Stimulated activated CD4-positive, alpha-beta T cell treated with anti-CD3 and anti-CD28 coated beads, Interleukin-12 subunit alpha, Interleukin-12 subunit beta, amount 100 ng/mL, for 4 hours (primary cell): ENCODE measurements at places on chromosomes 16 and 17.

- no peak for DNase-seq
These were observed 5.6 kb downstream of the SPATA32 start for GRCh38 chr17:45256114-45256966.

DNA sequence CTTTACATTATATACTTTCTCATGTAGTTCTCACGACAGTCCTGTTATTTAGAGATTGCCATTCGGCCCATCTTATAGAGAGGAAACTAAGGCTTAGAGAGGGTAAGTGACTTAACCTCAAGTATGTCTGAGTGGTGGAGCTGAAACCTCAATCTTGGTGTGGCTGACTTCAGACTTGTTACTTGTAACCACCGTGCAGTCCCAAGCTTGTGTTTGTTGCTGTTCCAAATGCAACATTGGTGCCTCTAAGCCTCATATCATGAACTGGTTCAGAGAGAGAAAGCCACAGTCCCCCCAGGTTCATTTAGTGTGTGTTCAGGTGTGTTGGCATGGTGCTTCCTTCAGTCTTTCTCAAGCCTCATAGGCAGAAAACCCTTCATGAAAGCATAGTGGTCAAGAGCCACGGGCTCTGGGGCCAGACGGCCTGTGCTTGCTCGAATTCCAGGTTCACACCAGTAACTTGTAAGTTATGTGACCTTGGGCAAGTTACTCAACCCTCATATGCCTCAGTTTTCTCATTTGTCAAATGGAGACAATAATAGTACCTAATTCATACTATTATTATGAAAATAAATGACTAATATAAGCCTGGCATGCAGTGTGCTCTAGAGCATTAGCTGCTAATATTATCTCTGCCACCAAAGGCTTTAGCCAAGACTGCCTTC, 39.9 kb downstream of the CDH1 start:
- DNase-seq, result no peak

DNA sequence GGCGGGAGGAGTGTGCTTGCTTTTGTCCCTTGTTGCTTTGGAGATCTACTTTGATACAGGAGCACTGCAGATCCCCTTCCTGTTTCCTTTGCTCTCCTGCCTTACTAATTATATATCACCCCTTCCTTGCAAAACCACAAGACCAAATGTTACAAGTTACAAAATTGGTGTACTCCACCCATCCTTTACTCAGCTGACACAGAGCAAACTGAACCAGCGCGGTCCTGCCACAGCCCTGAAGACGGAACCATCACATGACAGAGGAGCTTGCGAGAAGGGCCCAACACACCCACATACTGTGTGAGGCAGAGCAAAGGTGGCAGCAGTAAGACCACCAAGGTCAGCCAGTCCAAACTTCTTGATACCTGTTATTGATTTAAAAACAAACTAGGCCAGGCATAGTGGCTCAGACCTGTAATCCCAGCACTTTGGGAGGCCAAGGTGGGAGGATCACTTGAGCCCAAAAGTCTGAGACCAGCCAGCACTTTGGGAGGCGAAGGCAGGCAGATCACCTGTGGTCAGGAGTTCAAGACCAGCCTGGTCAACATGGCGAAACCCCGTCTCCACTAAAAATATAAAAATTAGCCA, 33.2 kb downstream of the CYTH1 start:
- peak; percentile 41 for DNase-seq

DNA sequence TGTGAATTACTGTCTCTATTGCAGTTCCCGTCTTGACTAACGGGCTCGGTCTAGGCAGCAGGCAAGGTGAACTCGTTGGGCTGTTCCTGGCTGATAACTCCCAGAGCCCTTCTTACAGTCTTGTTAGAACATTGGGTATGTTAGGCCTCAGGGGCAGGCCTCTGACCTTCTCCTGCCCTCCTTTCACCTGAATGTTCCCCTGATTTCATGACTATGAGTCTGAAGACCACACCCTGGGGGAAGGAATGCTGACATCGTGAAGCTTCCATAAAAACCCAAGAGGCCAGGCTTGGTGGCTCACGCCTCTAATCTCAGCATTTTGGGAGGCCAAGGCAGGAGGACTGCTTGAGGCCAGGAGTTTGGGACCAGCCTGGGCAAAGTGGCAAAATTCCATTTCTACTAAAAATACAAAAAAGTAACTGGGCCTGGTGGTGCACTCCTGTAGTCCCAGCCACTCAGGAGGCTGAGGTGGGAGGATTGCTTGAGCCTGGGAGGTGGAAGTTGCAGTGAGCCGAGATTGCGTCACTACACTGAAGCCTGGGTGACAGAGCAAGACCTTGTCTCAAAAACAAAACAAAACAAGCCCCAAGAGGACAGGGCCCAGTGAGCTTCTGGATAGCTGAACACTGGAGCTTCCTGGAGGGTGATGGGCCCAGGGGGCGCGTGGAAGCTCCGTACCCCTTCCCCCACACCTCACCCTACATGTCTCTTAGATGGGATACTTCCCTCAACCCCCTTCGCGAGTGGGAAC, 47.8 kb upstream of the FBXO47 start:
- no peak for DNase-seq

GRCh38 chr16:1537763-1538289, 4.4 kb downstream of the TMEM204 start:
- no peak for DNase-seq

DNA sequence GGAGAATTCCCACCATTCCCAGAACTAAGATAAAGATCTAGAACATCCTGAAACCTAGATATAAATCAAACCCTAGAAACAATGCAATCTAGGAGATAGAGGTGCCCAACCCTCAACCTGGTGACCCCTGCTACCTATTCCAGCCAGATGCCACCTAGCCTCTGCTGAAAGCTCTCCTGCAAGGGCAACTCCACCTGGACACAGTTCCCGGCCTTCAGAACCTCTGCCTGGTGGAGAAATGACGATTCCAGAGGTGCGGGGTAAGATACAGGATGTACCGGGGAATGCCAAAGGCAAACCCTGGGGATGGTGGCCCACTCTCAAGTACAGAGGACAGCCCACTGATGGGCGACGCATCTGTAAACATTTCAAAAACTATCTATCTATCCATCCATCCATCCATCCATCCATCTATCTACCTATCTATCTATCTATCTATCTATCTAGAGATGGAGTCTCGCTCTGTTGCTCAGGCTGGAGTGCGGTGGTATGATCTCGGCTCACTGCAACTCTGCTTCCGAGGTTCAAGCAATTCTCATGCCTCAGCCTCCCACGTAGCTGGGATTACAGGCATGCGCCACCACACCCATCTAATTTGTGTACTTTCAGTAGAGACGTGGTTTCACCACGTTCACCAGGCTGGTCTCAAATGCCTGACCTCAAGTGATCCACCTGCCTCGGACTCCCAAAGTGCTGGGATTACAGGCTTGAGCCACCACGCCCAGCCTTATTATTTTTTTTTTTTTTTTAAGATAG, 19.0 kb downstream of the MEAK7 start:
- no peak for DNase-seq

DNA sequence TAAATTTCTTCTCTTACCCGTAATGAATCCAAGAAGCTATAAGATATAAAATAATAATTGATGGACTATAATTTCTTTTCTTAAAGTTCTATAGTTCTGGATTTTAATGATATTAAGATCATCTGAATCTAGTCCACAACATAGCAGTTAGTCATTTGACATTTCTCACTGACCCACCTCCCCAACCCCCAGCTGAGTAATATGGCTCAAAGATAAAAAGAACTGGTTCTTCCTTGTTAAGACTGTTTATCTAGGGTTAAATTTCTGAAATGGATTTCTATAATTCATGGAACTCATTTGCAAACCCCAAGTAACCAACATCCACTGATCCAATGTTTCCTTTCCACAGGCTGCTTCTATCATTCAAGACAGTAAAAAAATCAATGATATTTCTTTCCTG, 133.9 kb upstream of the SOX9 start:
- DNase-seq, result no peak

DNA sequence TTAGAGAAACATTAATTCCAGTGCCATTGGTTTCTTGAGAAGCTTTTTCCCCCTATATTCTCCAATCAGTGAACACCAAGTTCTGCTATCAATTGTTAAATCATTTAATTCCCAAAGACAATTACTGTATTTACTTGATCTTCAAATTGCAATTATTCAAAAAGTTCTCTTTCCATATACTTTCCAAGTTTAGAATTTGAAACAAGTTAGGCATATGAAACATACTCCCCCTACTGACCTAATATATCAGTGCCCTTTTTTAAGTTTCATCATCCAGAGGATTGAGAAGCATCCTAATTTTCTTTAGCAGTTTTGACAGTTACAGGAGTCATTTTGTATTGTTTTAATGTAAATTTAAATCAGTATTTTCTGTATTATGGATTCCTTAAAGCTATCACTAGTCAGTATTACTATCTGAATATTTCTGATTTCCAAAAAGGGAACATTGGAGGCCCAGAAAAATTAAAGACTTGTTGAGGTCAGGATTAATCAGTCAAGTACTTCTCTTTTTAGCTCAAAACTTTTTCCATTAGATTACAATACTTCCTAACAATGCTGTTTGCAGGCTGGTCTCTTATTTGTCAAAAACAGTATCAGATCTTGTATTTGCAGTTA, 16.3 kb downstream of the MEIOC start:
- DNase-seq, result no peak

GRCh38 chr16:2420035-2420434, 9.2 kb upstream of the CCNF start:
- no peak for DNase-seq

- DNase-seq, result no peak
These were observed 30.4 kb downstream of the BPTF start for GRCh38 chr17:67855504-67856324.

DNA sequence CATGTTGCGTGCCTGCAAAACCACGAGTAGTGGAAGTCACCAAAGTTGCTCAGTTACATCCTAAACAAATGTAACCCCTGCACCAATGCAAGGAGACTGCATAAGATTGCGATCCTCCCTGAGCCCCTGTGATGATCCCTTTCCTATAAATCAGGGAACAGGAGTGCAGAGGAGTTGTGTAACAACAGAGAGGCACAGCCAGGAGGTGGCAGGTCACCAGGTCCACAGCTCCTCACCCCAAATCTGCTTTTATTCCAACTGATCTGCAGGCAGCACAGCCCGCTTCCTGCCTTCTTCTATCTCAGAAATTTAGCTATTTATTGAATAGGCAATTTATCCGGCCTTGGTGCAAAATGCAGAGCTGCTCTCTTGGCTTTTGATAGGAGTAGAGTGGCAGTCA, 36.0 kb upstream of the MRTFB start:
- DNase-seq, result no peak

- DNase-seq, result no peak
These were observed 38.9 kb downstream of the MRPS23 start for GRCh38 chr17:57810721-57811637.

DNA sequence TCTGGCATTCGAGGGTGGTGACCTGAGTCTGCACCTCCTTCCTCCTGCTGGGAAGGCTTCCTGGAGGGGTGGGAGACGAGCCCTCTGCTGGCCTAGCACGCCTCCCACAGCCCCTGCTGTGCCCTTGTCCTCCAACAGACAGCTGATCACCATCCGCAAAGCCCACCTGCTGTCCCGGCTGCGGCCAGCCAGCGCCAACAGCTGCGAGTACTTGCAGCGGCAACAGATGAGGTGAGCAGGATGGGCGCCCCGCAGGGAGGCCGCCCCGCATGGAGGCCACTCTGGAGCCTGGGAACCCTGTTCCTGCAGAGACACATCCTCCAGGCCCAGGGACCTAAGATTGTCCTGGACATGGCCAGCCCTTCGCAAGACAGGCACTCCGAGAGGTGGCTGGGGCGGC, 21.6 kb downstream of the UBALD1 start:
- no peak for DNase-seq

GRCh38 chr16:76976756-76977155, 214.2 kb upstream of the MON1B start:
- no peak for DNase-seq

DNA sequence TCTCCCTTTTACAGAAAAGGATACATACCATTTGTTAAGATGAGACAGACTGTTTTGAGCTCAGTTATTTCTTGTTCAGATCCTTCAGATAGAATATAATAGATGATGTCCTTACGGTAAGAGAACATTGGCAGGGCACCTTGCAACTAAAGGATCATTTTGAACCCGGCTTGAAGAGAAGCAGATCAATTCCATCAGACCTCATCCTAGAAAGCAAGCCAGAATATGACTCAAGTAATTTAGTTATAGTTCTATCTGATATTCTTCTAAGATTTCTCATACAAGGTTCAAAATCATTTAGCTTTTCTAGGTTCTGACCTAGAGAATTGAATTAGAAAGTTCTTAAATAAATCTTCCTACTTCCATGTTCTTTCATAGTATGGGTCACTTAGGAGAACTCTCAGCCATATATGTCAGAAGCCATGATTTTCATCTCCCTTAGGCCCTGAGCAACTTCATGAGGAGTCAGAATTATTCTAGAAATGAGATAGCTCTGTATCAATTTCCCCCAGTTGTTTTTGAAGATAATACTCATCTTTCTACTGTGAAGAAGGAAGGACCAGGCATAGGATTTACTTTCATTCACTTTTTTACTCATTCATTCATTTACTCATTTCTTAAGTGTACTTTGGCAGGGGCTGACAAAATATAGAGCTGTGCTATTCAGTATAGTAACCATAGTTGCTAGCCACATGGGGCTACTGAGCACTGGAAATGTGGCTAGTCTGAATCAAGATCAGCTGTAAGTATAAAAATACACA, 2.5 kb upstream of the CMTM1 start:
- DNase-seq, result no peak

DNA sequence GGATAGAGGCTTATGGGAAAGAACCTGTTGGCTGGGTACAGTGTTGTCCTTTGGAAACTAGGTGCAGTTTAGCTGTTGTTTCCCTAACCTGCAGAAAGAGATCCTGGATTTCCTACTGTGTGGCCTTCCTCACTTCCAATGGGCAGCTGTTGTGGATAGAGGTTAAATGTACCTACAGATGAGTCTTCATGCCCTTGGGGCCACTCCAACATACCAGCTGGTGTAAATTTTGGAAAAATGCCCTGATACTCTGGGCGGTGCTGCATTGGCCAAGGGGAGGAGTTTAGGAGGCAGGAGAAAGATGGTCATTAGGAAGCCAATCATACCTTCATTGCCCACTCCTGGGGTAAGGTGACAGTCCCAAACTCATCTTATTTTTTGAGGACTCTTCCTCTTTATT, 70.2 kb downstream of the SNX11 start:
- DNase-seq, result no peak

DNA sequence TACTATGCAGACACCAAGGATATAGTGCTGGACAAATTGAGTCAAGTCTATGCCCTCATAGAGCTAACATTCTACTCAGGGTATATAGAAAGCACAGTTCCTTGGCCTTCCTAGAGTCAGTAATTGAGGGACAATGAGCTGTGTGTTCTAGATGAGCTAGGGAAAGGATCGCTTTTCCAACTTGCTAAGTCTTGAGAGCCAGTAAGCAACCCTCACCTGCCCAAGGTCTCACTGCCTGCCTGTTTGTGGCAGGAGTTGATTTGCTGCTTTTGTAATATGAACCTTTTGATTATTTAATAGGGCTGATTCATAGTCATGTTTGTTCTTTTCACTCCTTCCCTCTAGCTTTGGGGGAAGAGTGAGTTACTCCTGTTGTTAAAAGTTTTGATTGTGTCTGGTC, 6.5 kb downstream of the DDX42 start:
- DNase-seq, result no peak
